ENCODE measurements at places on chromosomes 7 and 10.
A peak's percentile ranks its signal among the peaks of the same experiment; 100 is the strongest.

DNA sequence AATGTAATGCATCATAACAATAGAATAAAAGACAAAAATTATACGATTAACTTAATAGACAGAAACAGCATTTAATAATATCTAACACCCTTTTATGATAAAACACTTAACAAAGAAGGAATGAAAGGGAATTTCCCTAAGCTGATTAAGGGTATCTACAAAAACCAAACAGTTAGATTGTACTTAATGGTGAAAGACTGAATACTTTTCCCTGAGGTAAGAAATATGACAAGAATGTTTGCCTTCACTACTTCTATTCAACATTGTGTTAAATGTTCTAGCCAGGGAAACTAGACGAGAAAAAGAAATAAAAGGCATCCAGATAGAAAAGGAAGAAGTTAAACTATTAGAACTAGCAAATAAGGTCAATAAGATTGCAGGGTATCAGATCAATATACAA is 276.9 kb downstream of the BAMBI start:
- no peak for DNase-seq

DNA sequence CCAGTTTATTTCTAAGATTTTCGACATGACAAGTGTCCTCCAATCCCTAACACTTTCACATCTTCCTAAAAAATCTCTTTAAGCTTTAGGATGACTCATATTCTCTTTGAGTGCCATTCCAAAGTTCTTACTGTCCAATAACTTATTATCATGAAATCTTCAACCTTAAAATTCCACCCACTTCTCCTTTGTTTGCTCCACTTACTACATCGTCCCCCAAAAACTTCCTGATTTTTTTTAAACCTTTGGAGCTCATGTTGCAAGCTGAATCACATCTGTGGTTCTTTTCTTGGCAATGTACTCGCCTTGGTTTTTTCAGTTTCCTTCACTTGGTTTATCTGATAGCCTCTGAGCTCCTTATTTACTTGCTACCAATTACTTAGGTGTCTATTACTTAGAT is 39.2 kb upstream of the JCAD start:
- no peak for DNase-seq

- DNase-seq, result no peak
Measured at GRCh38 chr7:30087371-30087770, 47.4 kb upstream of the MTURN start.

- no peak for DNase-seq
Measured at GRCh38 chr10:102157224-102157623, 5.0 kb downstream of the NOLC1 start.

- no peak for DNase-seq
Measured at GRCh38 chr7:6026820-6027311, 4.3 kb upstream of the ANKRD61 start.

DNA sequence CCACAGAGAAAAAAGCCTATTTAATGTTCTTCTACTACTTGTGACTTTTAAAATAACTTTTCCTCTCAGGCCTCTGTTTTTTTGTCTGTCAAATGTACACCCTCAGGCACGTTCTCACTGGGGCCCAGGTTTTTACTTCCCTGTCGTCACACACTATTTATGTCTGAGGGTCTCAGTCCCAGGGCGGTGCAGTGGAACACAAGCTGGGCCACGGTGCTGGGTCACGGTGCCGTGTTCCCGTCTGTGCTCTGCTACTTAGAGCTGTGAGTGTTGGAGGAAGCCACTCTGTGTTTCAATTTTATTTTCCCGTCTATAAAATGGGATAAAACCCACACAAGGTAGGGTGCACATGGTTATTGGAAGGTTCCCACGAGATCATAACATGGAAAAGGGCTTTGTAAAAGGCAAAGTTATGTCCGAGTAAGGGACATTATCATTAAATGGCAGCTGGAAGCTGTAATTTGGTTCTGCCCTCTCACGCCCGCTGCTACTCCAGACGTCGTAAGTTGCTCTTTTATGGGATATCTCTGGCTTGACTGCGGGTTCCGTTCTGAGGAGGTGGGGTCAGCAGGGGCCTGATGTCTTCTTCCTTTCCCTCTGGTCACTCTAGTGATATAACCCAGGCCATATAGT is 25.2 kb downstream of the ZNF775 start:
- DNase-seq, result no peak

- DNase-seq, result no peak
Measured at GRCh38 chr7:117986645-117987269, 113.5 kb upstream of the CTTNBP2 start.

- no peak for DNase-seq
Measured at GRCh38 chr7:25565002-25565401, 336.7 kb upstream of the NPVF start.

GRCh38 chr10:113232928-113233511 is 283.0 kb downstream of the TCF7L2 start:
- no peak for DNase-seq

DNA sequence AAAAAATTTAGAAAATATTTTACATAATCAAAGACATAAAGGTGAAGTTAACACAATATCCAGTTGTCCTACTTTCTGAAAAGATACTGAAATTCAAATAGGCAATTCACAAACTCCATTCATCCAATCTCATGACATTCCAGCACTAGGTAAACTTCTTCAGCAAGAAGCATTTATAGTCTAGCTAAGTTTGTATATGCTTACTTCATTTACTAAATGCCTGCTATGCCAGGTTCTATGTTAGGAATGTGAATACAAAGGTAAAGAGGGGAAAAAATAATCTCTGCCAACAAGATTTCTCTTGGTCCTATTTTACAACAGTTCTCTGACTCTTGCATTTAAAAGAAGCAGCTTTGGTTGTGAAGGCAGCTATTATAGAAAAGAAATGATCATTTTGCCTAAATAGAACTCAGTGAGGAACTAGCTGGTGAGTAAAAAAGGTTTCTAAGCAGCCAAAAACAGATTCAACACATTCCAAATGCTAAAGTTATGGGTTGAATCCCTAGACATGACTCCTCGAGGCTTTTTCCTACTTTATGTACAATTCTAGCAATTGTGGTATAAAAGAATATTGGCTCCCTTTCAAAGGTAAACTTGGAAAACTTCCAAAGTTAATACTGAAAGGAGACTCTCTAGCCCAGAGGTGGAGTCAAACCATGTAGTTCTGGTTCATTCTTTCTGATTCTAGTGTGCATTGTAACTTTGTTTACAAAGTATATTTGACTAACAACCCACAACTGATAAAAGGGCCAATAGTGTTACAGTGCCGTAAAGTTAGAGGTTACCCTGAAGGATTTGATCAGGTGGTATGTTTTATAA is 30.9 kb upstream of the KLHL7 start:
- DNase-seq, result no peak

GRCh38 chr7:24130631-24131030 is 153.4 kb upstream of the NPY start:
- no peak for DNase-seq

DNA sequence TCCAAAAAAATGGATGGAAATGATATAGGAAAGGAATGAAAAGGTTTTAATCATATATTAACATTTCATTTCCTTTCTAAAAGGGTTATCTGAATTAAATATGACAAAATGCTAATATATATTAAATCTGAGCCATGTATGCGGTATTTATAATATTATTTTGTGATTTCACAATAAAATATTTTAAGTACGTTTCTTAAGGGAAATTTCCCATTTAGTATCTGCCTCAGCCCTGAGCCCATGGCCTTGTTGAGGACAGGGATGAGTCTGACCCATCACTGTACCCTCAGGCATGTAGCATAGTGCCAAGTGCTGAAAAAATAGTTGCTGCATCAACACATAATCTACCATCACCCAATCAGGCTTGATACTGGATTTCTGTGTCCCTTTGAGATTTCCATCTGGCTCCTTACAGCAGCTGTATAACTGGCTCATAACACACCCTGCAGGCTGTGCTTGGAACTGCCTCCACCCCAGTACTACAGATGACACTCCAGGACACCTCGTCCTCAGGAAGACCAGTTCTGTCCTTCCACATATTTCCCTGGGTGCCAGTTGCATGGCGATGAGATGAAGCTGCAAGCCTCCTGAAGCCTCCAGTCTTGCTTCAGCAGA is 59.4 kb upstream of the ASAH2 start:
- peak; percentile 31 for DNase-seq

DNA sequence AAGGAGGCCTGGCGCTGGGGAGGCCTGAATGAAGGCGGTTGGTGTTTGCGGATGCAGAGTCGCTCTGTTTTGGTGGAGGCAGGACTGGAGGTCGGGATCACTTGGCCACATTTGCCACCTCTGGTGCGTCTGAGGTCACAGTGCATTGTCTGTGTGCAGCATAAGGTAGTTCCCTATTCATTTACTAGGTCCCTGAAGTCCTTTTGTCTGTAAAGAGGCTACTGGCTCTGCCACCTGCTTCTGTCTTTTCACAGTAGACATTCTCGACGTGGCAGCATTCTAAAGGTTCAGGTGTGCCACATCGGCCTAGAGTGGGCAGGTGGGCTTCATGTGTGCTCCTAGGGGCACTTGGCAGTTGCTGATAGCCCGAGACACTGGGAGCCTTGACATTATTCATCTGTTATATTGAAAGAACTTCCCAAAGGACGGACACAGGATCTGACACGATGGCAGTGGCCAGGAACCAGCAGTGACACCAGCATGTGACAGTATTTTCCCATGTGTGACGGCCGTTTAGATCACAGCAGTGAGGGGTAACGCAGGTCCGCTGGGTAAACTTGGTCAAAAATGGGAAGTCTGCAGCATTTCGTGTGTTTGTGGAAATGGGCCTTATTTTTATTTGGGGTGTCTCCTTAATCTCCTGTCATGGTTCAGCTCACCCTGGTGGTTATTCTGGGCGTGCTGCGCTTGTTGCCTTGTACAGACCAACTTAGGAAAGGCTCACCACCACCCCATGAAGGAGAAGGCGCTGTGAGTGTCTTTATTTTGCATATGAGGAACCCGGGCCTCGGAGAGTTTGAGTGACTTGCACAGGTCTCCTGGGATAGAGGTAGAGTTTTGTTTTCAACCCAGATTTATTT is 5.9 kb downstream of the MGMT start:
- DNase-seq, result no peak

GRCh38 chr10:13993673-13994089 is 337.0 kb downstream of the FRMD4A start:
- no peak for DNase-seq

DNA sequence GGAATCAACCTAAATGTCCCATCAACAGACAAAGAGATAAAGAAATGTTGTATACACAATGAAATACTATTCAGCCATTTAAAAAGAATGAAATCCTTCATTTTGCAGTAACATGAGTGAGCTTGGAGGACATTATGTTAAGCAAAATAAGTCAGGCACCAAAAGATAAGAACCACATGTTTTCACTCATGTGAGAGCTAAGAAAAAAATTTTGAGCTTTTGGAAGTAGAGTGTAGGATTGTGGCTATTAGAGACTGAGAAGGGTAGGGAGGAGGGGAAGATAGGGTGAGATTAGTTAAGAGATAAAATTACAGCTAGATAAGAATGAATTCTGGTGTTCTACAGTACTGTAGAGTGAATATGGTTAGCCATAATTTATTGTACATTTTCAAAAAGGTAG is 8.3 kb upstream of the YAE1 start:
- no peak for DNase-seq

- no peak for DNase-seq
Measured at GRCh38 chr10:92913973-92914372, 65.7 kb downstream of the EXOC6 start.

DNA sequence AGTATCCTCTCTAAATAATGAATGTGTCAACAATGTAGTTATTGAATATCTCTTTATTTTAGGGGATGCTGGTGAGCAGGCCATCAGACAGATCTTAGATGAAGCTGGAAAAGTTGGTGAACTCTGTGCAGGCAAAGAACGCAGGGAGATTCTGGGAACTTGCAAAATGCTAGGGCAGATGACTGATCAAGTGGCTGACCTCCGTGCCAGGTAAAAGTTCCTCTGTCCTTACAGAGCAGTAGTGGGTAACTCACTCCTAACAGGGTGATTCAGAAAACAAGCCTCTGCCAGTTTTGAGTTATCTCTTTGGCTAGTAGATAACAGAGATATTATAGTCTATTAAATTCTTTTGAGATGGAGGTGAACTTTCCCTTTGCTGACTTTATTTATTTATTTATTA is 67.3 kb downstream of the AP3M1 start:
- no peak for DNase-seq

- no peak for DNase-seq
Measured at GRCh38 chr10:80126876-80127275, 5.7 kb upstream of the PLAC9 start.

DNA sequence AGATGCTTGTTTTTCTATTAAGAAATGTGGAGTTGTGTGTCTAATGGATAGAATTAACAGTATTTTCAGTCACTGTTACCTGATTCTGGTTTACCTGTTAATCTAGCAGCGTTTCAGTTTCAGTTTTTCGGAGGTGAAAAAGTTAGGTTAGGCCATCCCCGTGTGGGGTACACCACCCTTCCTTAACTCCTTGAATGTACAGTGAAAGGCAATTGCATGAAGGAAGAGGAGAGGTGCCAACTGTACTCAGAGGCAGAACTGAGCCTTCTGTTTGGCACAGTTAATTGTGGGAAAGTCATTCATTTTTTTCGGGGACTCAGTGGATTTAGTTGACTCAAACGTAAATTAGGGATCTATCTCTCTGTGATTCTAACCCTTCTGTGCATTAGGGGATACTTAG is 35.5 kb downstream of the RPA3 start:
- DNase-seq, result no peak

DNA sequence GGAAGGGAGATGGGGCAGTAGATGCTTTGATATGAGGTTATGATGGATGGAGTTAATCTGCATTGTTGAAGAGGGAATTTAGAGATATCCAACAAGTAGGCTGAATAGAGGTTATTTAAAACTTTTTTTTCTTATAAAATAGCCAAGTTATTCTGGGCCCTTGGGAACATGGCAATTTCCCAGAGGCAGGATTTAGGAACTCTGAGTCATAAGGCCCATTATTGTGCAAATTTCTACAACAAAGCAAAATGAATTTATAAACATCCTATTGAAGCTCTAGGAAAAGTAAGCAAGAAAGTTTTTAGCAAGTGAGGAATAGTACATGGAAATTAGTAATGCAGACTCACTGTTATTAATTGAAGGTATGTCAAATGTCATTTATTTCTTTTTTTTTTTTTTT is 160.9 kb upstream of the NPY start:
- DNase-seq, result no peak

DNA sequence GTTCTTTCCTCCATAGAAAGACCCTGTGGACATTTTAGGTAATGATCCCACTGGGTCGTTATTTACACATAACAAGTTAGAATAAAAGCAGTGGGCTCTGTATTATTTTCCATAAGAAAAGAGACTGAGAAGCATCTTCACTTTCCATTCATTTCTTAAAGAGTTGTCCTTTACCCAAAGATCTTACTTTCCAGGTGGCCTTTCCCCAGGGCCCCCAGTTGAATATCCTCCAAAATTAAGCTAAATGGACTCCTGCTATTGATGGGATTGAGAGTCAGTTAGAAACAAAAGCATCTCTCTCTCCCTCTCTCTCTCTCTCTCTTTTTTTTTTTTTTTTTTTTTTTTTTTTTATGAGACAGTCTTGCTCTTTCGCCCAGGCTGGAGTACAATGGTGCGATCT is 224.8 kb downstream of the KIAA1217 start:
- DNase-seq, result no peak

DNA sequence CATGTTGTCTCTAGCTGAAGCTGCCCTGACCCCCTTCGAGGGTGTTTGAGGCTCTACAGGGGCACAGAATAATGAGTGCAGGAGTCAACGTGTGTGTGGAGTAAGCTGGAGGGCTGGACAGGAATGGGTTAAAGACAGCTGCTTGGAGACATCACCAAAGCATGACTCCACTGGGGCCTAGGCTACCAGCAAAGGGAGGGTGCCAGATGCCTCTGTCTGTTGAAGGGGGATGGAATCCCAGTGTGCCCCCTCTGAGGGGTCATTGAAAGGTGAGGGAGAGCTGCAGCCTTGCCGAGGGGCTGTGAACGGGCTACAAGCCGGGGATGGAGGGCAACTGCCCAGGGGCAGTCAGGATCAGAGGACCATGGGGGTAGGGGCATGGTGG is 51.7 kb upstream of the PODXL start:
- no peak for DNase-seq

Measured in activated naive CD4-positive, alpha-beta T cell treated with anti-CD3 and anti-CD28 coated beads for 36 hours (primary cell).